ENCODE measurements at places on chromosomes 12 and 14. TPM values are rescaled to one million over a fixed set of nuclear protein-coding genes. Genes with fewer than 3 reads are reported as not detected.

DNA sequence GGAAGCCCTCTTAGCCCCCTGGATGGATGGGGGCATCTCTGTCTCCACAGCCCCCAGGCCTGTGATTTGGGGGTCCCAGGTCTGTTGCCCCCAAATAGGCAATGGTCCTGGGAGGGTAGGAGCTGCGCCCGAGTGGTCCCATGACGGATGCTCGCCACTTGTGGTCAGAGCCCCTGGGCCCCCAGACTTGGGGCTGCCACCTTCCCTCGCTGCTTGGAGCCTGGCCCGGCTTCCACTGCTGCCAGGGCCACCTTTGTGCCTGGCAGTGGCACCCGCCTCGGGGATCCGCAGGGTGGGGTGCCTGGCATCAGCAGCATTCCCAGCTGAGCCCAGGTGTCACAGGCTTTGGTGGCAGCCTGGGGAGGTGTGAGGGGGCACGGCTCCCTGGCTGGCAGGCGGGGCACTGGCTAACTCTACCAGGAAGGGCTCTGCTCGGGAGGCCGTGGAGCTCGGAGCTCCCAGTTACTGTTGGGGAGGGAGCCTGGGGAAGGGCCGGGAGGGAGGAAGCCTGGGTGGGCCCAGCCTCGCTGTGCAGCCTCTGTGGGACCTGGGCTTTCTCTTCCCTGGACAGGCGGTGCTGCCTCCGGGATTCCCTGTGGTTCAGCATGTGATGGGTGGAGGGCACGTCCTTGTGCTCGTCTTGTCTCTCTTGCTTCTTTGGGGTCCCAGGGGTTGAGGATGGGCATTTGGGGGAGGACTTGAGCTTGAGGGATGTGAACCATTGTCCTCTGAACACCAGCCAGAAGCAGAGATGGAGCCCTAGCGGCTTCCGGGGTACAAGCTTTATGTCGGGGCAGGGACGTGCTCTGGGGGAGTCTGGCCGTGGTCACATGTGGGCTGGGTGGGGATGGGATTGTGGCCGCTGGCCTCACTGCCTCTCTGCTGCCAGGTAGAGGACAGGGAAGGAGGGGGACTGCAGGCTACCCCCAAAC lies 5.4 kb downstream of the KIF26A start:
- H3K36me3 ChIP-seq, result no peaks in the 10 kb centered on the region
- H3K27ac ChIP-seq, result no peak overlapping the region
- no peak overlapping the region for H3K4me3 ChIP-seq
- no peaks in the 10 kb centered on the region for H3K27me3 ChIP-seq

Gene MYRFL
- not detected for total RNA-seq

- H3K27ac ChIP-seq, result no peak overlapping the region
- no peaks in the 10 kb centered on the region for H3K27me3 ChIP-seq
- no peak overlapping the region for H3K4me3 ChIP-seq
- DNase-seq, result no peak
- peaks cover 49% of the 10 kb centered on the region for H3K4me1 ChIP-seq
- peaks cover 5% of the 10 kb centered on the region for H3K36me3 ChIP-seq
Measured at GRCh38 chr12:92432724-92433441, 269.9 kb upstream of the PLEKHG7 start.

GRCh38 chr14:53062856-53063255 lies 90.3 kb downstream of the DDHD1 start:
- peaks cover 8% of the 10 kb centered on the region for H3K4me1 ChIP-seq
- H3K27ac ChIP-seq, result no peak overlapping the region
- H3K27me3 ChIP-seq, result no peaks in the 10 kb centered on the region
- peaks cover 6% of the 10 kb centered on the region for H3K36me3 ChIP-seq

Gene AQP2
- total RNA-seq, result not detected

DNA sequence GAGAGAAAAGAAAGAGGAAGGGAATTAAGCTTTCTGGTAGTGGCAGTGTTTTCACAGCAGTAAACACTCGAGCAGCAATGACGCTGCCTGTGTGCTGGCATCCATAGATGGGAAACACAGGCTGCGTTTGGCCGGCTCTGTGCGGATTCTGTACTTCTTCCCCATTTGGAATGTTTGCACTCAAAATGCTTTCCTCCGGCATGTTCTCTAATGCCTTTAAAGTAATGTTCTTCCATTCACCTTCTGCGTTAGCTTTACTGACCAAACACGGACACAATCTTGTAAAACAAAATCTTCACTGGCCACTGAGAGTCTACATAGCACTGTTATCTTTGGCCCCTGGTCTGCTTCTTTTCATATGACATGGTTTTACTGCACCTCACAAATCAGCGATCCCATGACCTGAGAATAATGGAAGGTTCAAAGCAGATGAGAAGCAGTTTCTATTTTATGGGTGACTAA lies 31.4 kb downstream of the DCP1B start:
- no peaks in the 10 kb centered on the region for H3K36me3 ChIP-seq
- H3K4me1 ChIP-seq, result no peaks in the 10 kb centered on the region
- no peaks in the 10 kb centered on the region for H3K27me3 ChIP-seq
- H3K27ac ChIP-seq, result no peak overlapping the region

DNA sequence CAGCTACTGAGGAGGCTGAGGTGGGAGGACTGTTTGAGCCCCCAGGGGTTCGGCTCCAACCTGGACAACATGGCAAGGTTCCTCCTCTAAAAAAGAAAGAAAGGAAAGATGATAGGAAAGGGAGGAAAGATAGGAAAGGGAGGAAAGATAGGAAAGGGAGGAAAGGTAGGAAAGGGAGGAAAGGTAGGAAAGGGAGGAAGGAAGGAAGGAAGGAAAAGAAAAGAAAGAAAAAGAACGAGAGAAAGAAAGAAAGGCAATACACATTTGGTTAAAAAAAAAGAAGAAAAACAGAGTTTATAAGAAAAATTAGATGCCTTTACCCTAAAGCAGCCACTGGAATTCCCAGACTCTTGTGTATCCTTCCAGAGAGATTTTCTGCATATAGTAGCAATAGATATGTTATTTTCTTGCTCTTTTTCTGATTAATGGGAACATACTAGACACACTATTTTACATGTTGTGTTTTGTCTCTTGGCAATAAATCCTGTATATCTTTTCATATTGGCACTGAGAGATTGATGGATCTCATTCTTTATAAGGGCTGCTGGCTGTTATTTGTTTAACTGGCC lies 12.2 kb downstream of the HNF1A start:
- no peak for DNase-seq
- H3K36me3 ChIP-seq, result no peaks in the 10 kb centered on the region
- no peak overlapping the region for H3K4me3 ChIP-seq
- no peak overlapping the region for H3K27ac ChIP-seq

DNA sequence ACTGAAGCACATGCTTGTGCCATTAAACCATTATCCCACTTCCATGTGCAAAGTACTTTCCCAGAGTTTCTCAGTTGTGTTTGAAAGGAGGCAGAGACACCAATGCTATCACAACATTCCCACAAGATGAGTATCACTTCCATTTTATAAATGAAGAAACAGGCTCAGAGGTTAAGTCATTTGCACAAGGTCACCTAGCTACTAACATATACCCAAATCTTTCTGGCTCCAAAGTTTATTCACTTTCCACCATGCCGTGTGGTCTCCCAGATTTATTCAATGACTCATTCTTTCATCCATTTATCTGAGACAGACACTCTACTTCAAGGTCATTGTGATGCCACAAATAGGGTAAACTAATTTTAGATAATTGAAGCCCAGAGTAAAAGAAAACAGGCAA lies 9.4 kb downstream of the ART4 start:
- no peaks in the 10 kb centered on the region for H3K36me3 ChIP-seq
- H3K4me1 ChIP-seq, result no peaks in the 10 kb centered on the region
- no peak for DNase-seq

Gene DNAI7
- total RNA-seq, result 0.17 TPM

- no peaks in the 10 kb centered on the region for H3K36me3 ChIP-seq
- peaks cover 13% of the 10 kb centered on the region for H3K27me3 ChIP-seq
- DNase-seq, result no peak
- H3K4me1 ChIP-seq, result no peaks in the 10 kb centered on the region
- no peak overlapping the region for H3K4me3 ChIP-seq
Measured at GRCh38 chr14:58677996-58678395, 40.2 kb downstream of the DACT1 start.

DNA sequence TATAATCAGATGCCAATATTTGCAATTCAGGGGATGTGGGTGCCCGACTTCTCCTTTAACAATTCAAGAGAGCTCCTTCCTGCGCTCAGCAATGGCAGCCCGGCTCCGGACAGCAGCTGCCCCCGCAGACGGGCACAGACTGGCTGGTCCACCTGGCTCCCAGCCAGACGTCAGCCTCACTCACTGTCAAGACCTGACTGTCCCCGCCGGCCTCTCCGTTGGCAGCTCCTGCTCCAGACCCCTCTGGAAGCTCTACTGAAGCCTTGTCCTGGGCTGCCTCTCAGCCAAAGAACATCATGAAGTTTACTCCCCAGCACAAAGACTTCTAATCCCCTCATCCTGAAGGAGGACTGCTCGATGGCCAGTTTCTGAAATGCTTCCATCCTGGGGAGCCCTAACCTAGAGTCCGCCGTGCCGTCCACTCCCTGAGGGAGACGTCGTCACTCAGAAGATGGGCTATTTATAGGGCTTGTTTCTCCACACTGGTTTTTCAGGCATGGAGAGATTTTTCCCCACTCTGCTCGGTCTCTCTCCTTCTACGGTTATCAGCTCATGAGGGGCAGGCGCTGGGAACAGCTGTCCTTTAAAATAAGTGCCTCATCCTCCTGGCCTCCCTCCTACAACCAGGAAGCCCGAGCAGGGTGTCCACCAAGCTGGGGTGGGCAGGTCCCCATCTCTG lies 126.2 kb downstream of the RFLNA start:
- H3K27me3 ChIP-seq, result peaks cover 2% of the 10 kb centered on the region
- peaks cover 10% of the 10 kb centered on the region for H3K4me1 ChIP-seq
- H3K27ac ChIP-seq, result no peak overlapping the region
- no peaks in the 10 kb centered on the region for H3K36me3 ChIP-seq
- no peak overlapping the region for H3K4me3 ChIP-seq

GRCh38 chr14:95902273-95902826 lies 25.7 kb downstream of the TUNAR start:
- DNase-seq, result peak; percentile 28
- H3K27me3 ChIP-seq, result peaks cover 17% of the 10 kb centered on the region
- no peak overlapping the region for H3K27ac ChIP-seq
- H3K36me3 ChIP-seq, result no peaks in the 10 kb centered on the region

Gene CACNA2D4
- 4.5 TPM for total RNA-seq

Gene GDF3
- total RNA-seq, result not detected

DNA sequence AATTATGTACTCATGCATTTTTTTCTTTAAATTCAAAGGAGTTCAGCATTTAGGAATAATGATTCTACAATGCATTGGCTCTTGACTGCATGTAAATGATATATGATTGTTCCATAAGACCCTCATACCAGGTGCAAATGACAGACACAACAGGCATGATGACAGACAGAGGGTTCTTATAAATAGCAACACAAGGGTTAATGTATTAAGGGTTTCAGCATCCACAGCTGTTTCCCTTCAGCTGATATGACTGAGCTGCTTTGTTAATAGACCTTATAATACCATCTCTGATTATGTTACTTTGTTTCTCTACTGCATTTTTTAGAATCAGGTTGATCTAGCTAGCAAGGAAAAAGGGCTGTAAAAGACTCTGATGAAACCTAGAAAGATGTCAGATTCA lies 90.8 kb upstream of the TMTC2 start:
- no peaks in the 10 kb centered on the region for H3K27me3 ChIP-seq
- no peaks in the 10 kb centered on the region for H3K36me3 ChIP-seq
- no peaks in the 10 kb centered on the region for H3K4me1 ChIP-seq
- H3K27ac ChIP-seq, result no peak overlapping the region
- no peak overlapping the region for H3K4me3 ChIP-seq
- no peak for DNase-seq

DNA sequence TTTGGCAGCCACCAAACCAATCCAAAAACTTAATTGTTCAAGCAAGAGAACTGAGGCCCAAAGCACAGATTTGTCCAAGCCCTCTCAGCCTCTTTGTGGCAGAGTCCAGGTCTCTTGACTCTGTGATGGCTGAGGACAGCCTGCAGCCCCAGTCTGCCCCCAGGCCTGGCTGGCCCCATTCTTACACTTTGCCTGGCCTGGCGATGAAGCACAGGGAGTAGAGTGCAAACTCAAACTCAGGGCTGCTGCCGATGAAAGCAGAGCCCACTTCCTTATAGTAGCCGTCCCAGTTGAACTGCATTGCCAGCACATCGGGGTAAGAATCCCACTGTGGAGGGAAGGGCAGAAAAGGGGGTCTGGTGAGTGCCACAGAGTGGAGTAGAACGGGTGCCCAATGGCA lies 5.6 kb upstream of the RPAP3 start:
- H3K4me1 ChIP-seq, result peaks cover 29% of the 10 kb centered on the region
- DNase-seq, result no peak
- no peaks in the 10 kb centered on the region for H3K36me3 ChIP-seq

GRCh38 chr14:37493606-37494005 lies 101.4 kb downstream of the FOXA1 start:
- no peaks in the 10 kb centered on the region for H3K27me3 ChIP-seq
- no peaks in the 10 kb centered on the region for H3K4me1 ChIP-seq
- no peak for DNase-seq
- no peak overlapping the region for H3K4me3 ChIP-seq
- peaks cover 4% of the 10 kb centered on the region for H3K36me3 ChIP-seq

All from natural killer cell treated with Interleukin-12 subunit alpha and Interleukin-12 subunit beta and Interleukin-15 and Interleukin-18, amount 100 ng/mL, for 72 hours (primary cell).